ENCODE measurements at places on chromosomes 7 and 10. TPM values are rescaled to one million over a fixed set of nuclear protein-coding genes. Genes with fewer than 3 reads are reported as not detected.

SEMA3E gene
- 5.1 TPM for total RNA-seq

DNA sequence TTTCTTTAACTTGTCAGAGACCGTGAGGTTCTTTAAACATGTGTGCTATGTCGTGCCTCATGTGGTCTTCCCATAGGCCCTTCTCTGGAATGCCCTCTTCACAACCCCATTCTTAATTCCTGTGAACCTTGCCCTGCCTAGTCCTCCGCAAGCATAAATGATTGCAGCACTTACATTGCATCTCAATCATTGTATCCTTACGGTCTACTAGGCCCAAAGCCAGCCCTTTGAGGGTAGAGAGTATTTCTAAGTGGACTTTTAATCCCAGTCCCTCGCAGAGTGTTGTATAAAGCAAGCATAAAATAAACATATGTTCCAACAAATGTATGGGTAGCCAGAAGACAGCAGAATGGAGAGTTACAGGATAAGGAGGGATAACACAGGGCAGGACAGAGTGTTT lies 92.1 kb upstream of the FAM133B start:
- H3K27me3 ChIP-seq = no peaks in the 10 kb centered on the region
- peaks cover 11% of the 10 kb centered on the region for H3K36me3 ChIP-seq
- H3K27ac ChIP-seq = peak overlapping the region; percentile 91
- H3K4me1 ChIP-seq = peaks cover 40% of the 10 kb centered on the region
- DNase-seq = no peak

LRMDA gene
- 3.5 TPM for total RNA-seq

- no peaks in the 10 kb centered on the region for H3K27me3 ChIP-seq
- peaks cover 50% of the 10 kb centered on the region for H3K36me3 ChIP-seq
- no peak for DNase-seq
- no peak overlapping the region for H3K27ac ChIP-seq
- H3K4me1 ChIP-seq = no peaks in the 10 kb centered on the region
Observed at GRCh38 chr10:3163879-3164278, 8.7 kb downstream of the PITRM1 start.

- H3K4me1 ChIP-seq = no peaks in the 10 kb centered on the region
- no peaks in the 10 kb centered on the region for H3K27me3 ChIP-seq
- no peak overlapping the region for H3K4me3 ChIP-seq
Observed at GRCh38 chr7:142968229-142968628, 6.1 kb upstream of the KEL start.

GRCh38 chr10:4607681-4608080 lies 218.3 kb upstream of the AKR1E2 start:
- H3K4me1 ChIP-seq = no peaks in the 10 kb centered on the region
- no peak for DNase-seq
- no peaks in the 10 kb centered on the region for H3K27me3 ChIP-seq
- H3K4me3 ChIP-seq = no peak overlapping the region

GRCh38 chr7:116924741-116925140 lies 28.6 kb upstream of the ST7 start:
- peaks cover 10% of the 10 kb centered on the region for H3K4me1 ChIP-seq
- DNase-seq = no peak
- H3K36me3 ChIP-seq = peaks cover 9% of the 10 kb centered on the region
- no peak overlapping the region for H3K27ac ChIP-seq

- no peak for DNase-seq
- H3K36me3 ChIP-seq = no peaks in the 10 kb centered on the region
- H3K4me3 ChIP-seq = no peak overlapping the region
- H3K27me3 ChIP-seq = peaks cover 14% of the 10 kb centered on the region
- no peaks in the 10 kb centered on the region for H3K4me1 ChIP-seq
Observed at GRCh38 chr7:24130631-24131030, 153.4 kb upstream of the NPY start.

DNA sequence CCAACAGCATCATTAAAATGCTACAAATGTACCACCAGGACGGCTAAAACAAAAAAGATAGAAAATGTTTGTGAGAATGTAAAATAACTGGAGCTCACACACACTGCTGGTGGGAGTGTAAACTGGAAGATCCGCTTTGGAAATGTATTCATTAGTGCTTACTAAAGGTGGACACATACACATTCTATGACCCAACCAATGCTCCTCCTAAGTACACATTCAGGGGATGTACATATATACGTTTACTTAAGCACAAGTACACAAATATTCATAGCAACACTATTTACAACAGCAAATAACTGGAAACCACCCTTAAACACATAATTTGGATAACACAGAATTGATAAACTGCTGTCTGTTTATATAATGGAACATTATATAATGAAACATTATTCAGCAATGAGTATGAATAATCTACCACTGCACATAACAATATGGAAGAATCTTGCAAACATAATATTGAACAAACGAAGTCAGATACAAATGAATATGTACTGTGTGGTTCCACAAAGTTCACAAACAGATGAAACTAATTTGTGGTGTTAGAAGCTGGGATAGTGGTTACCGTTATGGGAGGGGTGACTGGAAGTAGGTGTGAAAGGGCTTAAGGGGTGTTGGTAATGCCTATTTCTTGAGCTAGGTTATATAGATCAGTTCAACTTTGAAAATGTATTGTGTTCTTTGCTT lies 52.1 kb downstream of the STRA8 start:
- no peak for DNase-seq
- H3K27me3 ChIP-seq = peaks cover 3% of the 10 kb centered on the region
- H3K36me3 ChIP-seq = no peaks in the 10 kb centered on the region

COL17A1 gene
- total RNA-seq = not detected

DNA sequence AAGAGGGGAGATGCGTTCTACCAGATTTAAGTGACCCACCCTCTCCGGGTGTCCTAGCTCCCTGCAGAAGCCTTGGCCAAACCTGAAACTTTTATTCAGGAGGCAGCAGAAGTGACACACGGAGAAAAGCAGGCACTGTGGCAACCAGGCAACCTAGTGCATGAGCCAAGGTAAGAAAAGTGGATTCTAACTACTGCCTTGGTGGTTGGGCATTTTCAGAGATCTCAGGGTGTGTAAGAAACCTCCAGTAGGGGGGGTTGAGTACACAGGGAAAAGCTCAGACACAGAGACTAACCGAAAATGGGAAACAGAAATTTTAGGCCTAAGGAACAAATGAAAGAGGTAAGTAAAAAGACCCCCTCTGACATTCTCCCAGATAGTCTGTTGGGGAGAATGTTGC lies 645.7 kb downstream of the ANKRD7 start:
- no peaks in the 10 kb centered on the region for H3K36me3 ChIP-seq
- peaks cover 4% of the 10 kb centered on the region for H3K27me3 ChIP-seq

SSBP1 gene
- 102 TPM for total RNA-seq

DNA sequence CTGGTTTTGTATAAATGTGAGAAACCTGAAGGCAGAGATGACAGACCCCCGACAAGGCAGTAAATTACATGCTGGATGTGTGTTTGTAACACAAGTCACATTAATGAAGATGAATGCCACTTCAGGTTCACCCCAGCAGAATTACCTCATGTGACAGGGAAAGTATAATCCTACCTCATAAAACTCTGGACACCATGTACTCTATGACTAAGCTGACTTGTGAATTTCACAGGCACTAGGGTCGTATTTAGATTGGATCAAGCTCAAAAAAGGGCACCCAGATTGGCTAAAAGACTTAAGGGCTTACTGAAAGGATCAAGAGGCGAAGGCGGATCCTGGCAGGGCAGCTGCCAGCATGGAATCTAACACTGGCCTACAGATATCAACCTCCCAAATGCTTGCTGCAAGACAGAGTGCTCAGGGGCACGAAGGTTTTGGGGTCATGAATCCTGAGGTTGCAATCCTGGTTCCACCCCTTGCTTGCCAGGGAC lies 161.4 kb downstream of the PIP4K2A start:
- H3K36me3 ChIP-seq = peaks cover 4% of the 10 kb centered on the region
- H3K27ac ChIP-seq = no peak overlapping the region
- peaks cover 29% of the 10 kb centered on the region for H3K4me1 ChIP-seq
- no peak for DNase-seq
- no peaks in the 10 kb centered on the region for H3K27me3 ChIP-seq
- no peak overlapping the region for H3K4me3 ChIP-seq

OPN4 gene
- total RNA-seq = not detected

DNA sequence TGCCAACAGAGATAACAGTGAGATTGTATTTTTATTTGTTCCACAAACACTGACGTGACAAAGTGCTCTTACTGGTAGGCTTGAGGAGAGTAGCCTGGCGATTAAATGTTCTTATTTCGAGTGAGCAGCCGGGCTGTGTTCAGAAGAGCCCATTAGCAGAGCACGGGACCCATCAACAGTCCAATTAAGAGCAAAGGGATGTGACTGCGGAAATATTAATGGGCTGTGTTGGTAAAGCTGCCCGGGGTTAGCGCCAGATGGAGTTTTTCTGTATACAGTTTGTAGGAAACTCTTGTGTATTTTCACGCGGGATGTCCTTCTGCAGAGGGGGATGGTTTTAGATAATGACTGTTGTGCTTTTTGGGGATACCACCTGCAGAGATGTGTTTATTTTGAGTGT lies 104.3 kb downstream of the KIAA1217 start:
- no peaks in the 10 kb centered on the region for H3K27me3 ChIP-seq
- no peak overlapping the region for H3K4me3 ChIP-seq
- H3K36me3 ChIP-seq = no peaks in the 10 kb centered on the region
- H3K27ac ChIP-seq = no peak overlapping the region
- DNase-seq = no peak
- H3K4me1 ChIP-seq = no peaks in the 10 kb centered on the region

DNA sequence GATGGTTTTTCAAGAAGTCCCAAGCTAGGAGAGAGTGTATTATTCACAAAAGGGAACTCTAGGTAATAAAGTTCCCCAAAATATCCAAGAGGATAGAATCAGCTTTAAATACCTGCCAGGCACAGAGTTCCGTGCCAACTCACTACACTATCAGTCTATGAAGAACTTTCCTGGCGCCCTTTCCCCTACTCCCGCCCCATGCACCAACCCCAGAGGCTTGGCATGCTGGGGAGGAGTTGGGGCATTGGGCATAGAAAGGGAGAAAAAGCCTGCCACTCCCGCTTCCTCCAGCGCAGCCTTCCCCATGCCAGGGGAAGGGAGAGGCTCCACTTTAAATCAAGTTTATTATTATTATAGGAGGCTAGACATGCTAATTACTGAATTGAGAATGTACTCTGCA lies 54.9 kb downstream of the ZNF800 start:
- no peaks in the 10 kb centered on the region for H3K36me3 ChIP-seq
- no peaks in the 10 kb centered on the region for H3K4me1 ChIP-seq
- no peak for DNase-seq
- no peak overlapping the region for H3K27ac ChIP-seq

GRCh38 chr7:30989824-30990672 lies 26.3 kb downstream of the GHRHR start:
- H3K27ac ChIP-seq = no peak overlapping the region
- no peaks in the 10 kb centered on the region for H3K36me3 ChIP-seq
- H3K4me3 ChIP-seq = no peak overlapping the region
- DNase-seq = no peak

DNA sequence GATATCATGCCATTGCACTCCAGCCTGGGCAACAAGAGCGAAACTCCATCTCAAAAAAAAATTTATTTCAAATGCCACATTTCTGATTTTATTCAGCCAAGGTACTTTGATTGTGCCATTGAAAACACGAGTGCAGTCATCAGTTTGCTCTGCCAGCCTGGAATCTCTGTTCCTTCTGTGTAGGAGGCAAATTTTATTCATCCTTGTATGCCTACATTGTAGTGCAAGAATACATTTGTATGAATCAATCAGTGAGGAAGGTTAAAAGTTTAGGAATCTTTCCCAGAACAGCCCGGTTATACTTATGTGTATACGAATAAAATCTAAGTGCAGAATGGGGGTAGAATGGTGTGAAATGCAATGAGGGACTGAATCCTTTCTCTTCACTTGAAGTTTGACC lies 886 bp upstream of the TET1 start:
- peaks cover 31% of the 10 kb centered on the region for H3K4me1 ChIP-seq
- no peaks in the 10 kb centered on the region for H3K36me3 ChIP-seq
- H3K27ac ChIP-seq = no peak overlapping the region
- DNase-seq = no peak

DNA sequence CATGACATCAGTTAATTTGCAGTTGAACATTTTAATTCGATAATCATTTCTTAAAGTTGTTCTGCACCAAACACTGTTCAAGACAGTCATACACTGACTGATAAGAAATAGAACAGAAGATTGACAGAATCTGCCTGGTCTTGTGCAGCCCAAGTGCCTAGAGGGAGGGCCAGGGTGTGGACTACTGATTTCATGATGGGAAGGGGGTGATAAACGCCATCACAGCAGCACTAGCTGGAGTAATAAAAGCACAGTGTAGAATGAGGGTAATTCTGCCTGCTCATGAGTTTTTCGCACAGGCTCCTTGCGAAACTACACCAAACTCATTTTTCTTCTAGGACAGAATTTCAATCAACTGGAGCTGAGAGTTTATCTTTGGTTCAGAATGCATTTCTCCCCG lies 270.1 kb downstream of the ARL4A start:
- DNase-seq = no peak
- H3K27me3 ChIP-seq = no peaks in the 10 kb centered on the region
- H3K36me3 ChIP-seq = no peaks in the 10 kb centered on the region
- H3K4me1 ChIP-seq = peaks cover 12% of the 10 kb centered on the region
- H3K27ac ChIP-seq = no peak overlapping the region

UNCX gene
- not detected for total RNA-seq

DNA sequence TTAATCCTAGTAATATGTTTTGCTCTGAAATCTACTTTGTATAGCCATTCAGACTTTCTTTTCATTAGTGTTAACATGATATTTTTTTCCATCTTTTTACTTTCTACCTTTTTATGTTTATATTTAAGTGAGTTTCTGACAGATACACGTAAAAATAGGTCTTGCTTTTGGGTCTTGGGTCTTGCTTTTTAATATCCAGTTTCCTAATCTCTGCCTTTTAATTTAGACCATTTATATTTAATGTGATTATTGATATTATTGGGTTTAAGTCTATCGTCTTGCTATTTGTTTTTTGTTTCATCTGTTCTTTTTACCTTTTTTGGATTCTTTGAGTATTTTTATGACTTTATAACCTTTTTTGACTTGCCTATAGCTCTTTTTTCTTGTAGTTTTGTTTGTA lies 7.9 kb downstream of the PHTF2 start:
- H3K27me3 ChIP-seq = no peaks in the 10 kb centered on the region
- H3K4me3 ChIP-seq = no peak overlapping the region
- peaks cover 8% of the 10 kb centered on the region for H3K36me3 ChIP-seq
- DNase-seq = no peak
- no peak overlapping the region for H3K27ac ChIP-seq

DNA sequence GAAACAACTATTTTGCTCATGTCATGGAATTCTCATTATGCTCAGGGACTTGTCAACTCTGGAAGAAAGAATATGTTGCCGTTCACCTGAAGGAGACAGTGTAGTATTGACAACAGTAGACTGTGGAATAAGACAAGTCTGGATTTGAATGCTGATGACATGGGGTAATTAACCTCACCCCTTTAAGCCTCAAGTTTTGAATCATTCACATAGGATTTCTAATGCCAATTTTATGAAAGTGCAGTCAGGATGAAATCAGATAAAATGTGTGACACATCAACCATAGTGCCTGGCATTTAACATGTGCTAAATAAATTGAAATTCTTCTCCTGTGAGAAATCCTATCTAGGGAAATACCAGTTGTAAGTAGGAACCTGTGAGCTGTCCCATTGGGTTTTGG lies 305.8 kb downstream of the KIF20B start:
- no peaks in the 10 kb centered on the region for H3K4me1 ChIP-seq
- H3K36me3 ChIP-seq = no peaks in the 10 kb centered on the region
- H3K4me3 ChIP-seq = no peak overlapping the region
- H3K27me3 ChIP-seq = peaks cover 15% of the 10 kb centered on the region

GRCh38 chr7:100356416-100357068 lies 1.4 kb upstream of the PILRB start:
- H3K4me3 ChIP-seq = no peak overlapping the region
- H3K4me1 ChIP-seq = no peaks in the 10 kb centered on the region
- H3K36me3 ChIP-seq = peaks cover 25% of the 10 kb centered on the region
- DNase-seq = no peak

- H3K36me3 ChIP-seq = peaks cover 4% of the 10 kb centered on the region
- H3K4me3 ChIP-seq = peak overlapping the region; percentile 63
- DNase-seq = no peak
- peaks cover 69% of the 10 kb centered on the region for H3K4me1 ChIP-seq
Observed at GRCh38 chr7:92698237-92698841, 108.1 kb upstream of the FAM133B start.
